Hypothalamus (tissue), 51 donors: ENCODE measurements at places on chromosomes 5 and 9.

- DNase-seq, result no peak
Measured at GRCh38 chr9:89122949-89123348, 55.7 kb downstream of the SHC3 start.

GRCh38 chr5:150623878-150624216, 16.6 kb upstream of the SYNPO start:
- no peak for DNase-seq

- DNase-seq, result no peak
Measured at GRCh38 chr5:129930221-129930620, 26.0 kb downstream of the CHSY3 start.

DNA sequence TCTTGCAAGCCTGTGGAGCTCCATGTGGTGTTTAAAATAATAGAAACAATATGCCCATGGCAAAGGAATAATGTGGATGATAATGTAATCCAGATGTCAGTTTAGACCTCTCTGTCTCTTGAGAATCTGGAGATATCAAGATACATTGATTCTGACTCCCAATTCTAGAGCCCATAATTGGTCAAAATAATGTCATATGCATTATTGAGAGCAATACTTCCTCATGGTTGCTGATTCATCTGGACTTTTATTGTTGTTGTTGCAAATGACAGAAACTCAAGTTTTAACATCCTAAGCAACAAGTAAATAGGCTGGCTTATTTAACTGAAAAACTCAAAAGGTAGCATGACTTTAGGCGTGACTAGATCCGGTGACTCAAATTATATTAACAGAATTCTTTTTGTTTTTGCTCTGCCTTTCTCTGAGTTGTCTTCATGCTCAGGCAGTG, 152.1 kb downstream of the PCSK1 start:
- no peak for DNase-seq

- no peak for DNase-seq
Measured at GRCh38 chr9:20694248-20694647, 10.2 kb downstream of the FOCAD start.
